Caki2 (cell line): ENCODE measurements at places on chromosomes 11 and 22.

DNA sequence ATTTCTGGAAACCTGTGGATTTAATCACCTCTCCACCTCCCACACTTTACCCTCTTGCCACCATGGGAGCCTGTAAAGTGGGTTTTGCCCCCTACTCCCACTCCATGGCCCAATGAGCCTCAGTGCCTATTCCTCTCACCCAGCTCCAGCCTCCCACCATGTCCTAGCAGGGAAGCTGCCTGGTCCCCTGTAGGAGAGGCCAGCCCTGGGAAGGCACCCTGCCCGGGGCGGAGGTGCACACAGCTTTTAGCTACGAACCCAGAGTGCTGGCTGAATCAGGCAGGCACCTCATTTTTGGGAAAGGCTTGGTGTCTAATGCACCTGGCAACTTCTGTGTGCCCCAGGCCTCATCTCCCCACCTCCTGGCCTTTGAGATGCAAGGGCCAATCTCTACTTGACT, 35.8 kb upstream of the ALX4 start:
- no peak for DNase-seq

DNA sequence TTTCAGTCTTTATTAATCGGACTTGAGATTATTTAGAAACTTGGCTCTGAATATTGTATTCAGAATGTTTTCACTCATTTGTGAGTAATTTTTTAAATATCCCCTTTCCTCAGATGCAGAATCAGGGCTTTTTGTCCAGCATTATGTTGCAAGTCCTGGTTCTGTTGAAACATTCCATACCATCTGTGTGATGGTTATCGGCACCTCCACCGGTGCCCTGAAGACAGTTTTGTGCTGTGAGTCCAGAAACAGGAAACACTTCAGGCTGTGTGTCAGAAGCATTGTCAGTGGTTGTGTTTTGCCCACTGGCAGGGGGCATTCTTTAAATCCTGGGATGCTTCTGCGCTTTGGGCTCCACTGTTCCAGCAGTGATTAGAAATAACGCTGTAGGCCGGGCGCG, 20.4 kb downstream of the CDPF1 start:
- DNase-seq: no peak

GRCh38 chr11:20887137-20887536, 217.8 kb downstream of the NELL1 start:
- no peak for DNase-seq

GRCh38 chr22:44247923-44248892, 64.5 kb downstream of the SHISAL1 start:
- DNase-seq: no peak

DNA sequence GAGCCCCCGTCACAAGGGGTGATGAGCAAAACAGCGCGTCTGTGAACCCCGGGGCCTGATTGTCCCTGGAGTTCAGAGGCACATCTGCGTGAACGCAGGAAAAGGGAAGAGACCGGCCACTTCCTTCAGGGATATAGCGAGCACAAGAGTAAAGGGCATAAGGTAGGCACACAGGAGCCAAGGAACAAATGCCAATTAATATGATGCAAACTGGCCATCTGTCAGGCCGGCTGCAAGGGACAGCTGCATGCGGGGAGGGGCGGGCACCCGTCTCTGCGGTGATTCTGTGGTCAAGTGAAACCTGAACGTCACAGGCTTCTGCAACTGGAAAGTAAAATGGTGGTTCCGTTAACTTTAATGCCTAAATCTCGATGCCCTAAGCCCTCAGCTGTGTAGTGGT, 64.7 kb downstream of the TRIM29 start:
- no peak for DNase-seq

DNA sequence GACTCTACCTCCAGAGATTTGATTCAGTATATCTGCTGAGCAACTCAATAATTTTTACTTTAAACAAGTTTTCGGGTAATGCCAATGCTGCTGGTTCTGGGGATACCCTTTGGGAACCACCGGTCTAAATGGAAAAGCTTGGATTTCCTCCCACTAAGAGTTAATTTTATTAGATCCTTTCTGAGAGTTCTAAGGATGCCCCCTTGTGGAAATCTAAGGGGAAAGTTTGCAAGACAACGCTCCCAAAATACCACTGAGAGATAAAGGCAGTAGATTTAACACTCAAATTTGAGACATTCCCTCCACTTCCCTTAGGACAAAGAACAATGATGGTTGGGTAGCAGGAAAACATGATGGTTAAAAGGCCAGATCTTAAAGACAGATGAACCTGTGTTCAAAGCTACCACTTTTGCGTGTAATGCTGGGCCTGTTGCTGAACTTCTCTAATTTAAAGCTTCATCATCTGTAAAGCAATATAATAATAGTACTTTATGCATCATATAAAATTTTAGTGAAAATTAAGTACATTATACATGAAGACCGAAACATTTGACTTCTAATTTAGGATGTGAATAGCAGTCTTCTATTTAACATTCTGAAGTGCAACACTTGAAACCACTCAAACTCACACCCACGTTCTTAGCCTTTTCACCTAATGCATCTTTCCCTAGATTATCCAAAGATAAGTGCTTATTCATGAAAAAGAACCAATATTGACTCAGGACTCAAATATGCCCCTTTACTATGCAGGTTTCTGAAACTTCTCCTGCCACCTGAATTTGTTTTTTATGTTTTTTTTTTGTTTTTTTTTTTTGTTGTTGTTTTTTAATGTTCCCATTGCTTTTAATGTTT, 110.1 kb upstream of the LUZP2 start:
- DNase-seq: peak; percentile 14

- no peak for DNase-seq
Observed at GRCh38 chr11:15119826-15120225, 5.1 kb downstream of the INSC start.

GRCh38 chr11:2737866-2738265, 38.1 kb upstream of the KCNQ1OT1 start:
- DNase-seq: no peak

GRCh38 chr11:19816817-19817216, 104.2 kb downstream of the NAV2 start:
- DNase-seq: no peak

DNA sequence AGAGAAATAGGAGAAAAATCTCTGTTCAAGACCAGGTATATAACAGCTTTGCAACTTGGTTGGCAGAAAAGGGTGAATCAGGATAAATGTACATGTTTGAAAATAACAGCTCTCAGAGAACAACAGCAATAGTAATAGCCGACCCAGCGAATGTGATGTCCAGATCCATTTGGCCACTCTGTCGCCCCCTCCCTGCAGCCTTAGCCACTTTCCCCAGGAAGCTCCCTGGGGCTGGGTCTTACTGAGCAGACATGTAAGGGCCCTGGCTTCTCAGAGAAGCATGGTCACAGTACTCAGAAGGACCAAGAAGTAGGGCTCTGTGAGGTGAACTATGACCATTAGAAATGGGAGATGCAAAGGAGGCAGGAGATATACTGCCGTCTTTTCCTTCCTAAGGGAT, 154.1 kb upstream of the SNX19 start:
- no peak for DNase-seq

GRCh38 chr11:134781380-134781866, 369.4 kb upstream of the B3GAT1 start:
- no peak for DNase-seq

DNA sequence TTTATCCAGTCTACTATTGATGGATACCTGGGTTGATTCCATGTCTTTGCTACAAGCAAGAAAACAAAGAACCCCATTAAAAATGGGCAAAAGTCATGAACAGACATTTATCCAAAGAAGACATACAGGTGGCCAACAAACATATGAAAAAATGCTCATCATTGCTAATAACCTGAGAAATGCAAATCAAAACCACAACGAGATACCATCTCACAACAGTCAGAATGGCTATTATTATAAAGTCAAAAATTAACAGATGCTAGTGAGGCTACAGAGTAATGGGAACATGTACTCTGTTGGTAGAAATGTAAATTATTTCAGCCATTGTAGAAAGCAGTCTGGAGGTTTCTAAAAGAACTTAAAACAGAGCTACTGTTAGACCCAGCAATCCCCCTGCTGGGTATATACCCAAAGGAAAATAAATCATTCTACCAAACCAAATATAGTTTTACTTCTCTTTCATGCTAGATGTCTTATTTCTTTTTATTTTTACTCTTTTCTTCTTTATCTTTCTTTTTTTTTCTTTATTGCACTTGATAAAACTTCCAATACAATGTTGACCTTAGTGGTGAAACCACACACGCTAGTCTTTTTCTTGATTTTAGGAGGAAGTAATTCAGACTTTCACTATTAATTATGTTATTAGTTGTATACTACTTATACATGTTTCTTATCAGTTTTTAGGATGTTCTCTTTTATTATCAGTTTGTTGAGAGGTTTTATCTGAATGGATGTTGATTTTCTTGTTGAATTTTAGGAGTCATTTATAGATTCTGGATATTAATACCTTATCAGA, 14.3 kb downstream of the TRIM22 start:
- DNase-seq: no peak

DNA sequence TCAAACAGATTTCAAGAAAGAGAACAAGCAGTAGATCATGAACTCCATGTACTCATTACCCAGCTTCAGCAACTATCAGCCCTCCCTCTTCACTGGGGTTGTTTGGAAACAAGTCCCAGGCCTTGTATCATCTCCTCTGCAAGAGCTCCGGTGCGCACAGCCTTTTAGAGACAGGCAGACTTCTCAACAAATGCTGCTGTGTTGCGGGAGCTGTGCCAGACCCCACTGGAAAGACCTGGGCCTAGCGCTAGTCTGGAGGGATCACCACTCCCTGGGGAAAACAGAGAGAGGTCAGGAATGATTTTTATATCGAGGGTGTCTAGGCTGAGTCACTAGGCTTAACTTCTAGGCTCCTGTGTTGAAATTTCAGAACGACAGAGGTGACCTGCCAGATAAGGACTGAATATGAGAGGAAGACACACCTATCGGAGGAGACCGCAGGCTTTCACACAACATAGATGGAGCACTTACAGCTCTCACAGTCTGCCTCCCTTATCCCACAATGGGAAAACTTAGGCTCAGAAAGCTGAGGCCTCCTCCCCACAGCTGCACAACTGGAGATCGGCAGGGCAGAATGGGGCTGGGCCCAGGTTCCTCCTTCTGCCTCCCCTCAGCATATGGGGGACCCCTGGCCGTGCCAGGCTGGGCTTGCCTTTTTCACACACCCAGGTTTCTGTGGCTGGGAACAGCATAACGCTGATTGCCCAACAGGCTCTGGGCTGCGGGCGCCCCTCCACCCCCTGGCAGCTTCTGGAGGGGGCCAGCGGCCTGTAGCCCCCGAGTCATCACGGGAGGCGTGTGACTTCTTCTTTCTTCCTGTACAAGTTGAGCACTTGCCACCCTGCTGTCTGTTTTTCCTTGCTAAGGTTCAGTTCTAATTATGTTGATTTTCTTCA, 86.0 kb downstream of the PKNOX2 start:
- no peak for DNase-seq

DNA sequence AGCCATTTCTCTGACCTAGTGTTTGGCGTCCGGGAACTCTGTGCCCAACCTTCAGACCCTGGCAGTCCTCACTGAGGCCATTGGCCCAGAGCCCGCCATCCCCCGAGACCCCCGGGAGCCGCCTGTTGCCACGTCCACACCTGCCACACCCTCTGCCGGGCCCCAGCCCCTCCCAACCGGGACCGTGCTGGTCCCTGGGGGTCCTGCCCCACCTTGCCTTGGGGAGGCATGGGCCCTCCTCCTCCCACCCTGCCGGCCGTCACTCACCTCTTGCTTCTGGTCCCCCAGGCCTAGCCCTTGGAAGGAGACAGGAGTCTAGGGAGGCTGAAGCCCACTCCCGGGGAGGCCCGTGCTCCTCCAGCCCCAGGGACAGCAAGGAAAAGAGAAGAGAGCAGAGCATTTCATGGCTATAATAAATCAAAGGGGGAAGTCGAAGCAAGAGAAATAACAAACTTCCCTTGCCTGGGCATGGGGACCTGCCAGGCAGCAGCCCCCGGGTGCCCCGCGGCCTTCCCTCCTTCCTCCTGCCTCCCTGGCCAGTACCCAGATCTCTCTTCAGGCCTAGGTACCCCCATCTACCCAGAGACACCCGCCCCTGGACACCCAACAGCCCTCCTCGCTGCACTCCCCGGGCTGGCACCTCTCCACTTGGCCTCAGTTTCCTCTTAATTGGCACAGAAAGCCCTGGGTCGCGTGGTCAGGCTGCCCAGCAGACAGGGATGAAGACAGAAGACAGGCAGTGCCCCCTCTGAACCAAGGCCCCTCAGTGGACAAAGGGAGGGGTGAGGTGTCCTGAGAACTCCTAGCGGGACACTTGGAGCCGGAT, 13.0 kb upstream of the SLC39A13 start:
- DNase-seq: no peak

DNA sequence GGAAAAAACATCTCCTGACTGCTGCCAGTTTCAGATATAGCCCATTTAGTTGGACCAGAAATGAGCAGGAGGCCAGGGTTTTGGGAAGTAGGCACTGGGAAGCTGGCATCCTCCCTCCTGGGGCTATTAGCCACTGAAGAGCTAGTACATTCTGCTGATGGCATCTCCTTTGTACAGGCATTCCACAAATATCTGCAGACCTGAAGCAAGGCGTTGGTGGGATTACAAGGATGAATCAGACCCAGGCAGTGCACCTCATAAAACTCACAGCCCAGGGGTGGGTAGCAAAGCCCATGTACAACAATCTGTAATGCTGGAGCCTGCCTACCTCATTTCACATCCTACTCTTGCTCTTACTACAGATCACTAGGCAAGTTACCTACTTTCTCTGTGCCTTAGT, 27.5 kb upstream of the POU2AF1 start:
- no peak for DNase-seq

GRCh38 chr11:35047769-35048168, 91.2 kb upstream of the CD44 start:
- DNase-seq: no peak

- DNase-seq: no peak
Observed at GRCh38 chr11:70341881-70342429, 56.4 kb upstream of the CTTN start.

DNA sequence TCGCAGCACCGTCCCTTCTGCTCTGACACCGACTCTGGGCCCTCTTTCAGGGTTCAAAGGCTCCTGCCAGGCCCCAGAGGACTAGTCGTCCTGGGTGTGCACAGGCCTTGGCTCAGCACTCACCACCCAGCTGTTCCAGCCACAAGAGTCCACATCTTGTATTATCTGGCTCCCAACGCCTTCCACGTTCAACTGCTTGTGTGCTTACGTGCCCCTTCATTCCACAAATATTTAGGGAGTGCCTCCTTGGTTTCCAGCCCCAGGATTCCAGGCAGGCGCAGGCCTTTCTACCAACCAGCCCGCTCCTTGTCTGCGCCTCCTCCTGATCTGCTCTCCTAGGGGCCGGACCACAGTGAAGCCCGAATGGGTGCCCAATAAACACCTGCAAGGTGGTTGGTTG, 70.9 kb downstream of the SCUBE1 start:
- no peak for DNase-seq

DNA sequence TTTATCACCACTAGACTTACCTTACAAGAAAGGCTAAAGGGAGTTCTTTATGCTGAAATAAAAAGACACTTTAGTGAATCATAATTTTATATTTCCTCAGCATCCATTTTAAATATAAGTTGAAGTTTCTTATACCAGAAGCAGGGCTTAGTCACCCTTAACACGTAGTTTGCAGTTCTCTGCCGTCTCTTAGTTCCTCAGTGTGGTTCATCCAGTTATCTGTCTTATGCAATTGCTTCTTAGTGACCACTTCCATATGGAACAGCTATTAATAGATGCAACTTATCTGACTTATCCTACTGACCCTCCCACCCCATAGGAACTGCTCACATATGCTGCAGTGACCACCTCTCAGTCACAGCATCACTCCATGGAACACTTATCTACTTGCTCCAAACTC, 11.7 kb upstream of the SLC36A4 start:
- DNase-seq: no peak
